NCI-H1436 (cell line): ENCODE measurements at places on chromosomes 12 and 14.

DNA sequence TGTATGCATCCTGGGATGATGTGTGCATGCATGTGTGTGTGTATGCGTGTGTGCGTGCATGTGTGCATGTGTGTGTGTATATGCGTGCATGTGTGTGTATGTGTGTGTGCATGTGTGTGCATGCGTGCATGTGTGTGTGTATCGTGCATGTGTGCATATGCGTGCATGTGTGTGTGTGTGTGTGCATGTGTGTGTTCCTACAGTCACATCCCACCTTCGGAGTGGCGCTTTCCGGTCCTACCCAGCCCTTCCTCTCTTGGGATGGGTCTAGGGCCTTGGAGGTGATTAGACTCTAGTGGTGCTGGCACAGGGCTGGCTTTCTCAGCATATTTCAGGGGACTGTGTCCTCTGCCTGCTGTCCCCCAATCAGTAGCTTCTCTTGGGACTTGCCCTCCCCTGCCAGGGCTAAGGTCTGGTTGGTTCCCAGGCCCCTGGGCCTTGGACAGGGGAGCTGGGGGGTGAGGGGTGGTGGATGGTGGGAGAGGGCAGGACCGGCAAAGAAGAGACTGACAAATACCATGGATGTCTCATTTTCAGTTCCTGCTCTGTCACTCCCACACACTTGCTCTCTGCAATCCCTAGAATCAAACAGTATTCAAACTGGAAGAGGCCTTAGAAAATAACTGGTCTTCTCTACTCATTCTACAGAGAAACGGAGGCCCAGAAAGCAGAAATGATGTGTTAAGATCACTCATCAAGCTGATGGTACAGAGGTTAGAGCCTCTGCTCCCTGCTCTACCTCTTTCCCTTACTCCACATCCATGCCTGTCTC is 21.9 kb upstream of the FAIM2 start:
- no peak for DNase-seq

DNA sequence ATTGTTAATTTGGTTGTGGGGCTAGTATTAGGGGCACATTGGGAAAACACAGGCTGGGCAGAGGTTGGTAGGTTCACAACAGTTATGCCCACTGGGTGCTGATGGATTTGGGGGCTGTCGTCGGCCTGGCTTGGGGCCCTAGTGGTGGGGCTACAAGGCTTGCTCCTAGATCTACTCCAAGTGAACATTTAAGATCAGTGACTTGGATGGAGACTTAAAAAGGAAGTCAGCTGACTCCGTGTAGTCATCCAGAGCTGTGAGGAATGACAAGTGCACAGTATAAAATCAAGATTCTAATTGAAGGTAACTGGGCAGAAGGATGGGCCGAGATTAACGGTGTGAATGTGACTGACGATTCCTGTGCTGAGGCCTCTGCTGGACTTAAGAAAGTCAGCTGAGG is 12.8 kb upstream of the NR4A1 start:
- no peak for DNase-seq

DNA sequence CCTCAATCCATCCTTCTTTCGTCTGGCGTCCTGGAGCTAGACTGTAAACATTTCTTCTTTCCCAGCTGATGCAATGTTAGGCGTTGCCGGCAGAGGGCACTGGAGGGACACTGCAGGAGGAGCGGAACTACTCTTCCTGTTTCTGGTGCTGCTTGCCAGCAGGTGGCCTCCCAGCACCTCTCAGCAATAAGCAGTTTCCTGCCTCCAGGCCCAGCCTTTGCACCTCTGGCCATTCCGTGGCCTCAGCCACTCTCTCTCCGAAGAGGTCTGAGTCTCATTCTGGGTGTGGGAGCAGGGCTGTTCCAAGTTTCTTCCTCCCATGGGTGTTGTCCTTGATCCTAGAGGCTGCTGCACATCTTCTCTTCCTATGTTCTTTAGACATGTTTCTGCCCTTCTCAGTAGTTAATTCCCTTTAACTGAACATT is 7.5 kb upstream of the ASPG start:
- peak; percentile 80 for DNase-seq

GRCh38 chr12:25384038-25384892 is 133.5 kb upstream of the KRAS start:
- no peak for DNase-seq

GRCh38 chr12:8561011-8561410 is 20.3 kb upstream of the CLEC4E start:
- no peak for DNase-seq

GRCh38 chr12:132209619-132210222 is 65.5 kb downstream of the NOC4L start:
- no peak for DNase-seq

DNA sequence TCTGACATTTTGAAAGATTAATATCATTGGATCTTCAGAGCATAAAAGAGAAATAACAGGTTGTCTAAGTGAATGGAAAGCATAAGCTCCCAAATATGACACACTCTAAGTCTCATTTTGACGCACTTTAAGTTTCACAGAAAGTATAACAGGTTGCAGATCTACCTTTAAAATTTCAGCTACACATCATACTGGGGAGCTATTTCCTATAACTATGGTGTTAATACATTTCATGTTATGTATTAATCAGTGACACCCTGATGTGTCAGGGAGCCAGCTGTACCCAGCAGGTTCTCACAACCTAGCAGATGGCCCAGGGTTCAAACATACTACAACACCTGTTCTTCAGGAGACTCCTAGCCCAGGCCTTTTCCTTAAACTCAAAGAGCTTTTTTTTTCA is 31.1 kb upstream of the TMX1 start:
- no peak for DNase-seq

GRCh38 chr12:44362947-44363346 is 513.2 kb downstream of the NELL2 start:
- no peak for DNase-seq

DNA sequence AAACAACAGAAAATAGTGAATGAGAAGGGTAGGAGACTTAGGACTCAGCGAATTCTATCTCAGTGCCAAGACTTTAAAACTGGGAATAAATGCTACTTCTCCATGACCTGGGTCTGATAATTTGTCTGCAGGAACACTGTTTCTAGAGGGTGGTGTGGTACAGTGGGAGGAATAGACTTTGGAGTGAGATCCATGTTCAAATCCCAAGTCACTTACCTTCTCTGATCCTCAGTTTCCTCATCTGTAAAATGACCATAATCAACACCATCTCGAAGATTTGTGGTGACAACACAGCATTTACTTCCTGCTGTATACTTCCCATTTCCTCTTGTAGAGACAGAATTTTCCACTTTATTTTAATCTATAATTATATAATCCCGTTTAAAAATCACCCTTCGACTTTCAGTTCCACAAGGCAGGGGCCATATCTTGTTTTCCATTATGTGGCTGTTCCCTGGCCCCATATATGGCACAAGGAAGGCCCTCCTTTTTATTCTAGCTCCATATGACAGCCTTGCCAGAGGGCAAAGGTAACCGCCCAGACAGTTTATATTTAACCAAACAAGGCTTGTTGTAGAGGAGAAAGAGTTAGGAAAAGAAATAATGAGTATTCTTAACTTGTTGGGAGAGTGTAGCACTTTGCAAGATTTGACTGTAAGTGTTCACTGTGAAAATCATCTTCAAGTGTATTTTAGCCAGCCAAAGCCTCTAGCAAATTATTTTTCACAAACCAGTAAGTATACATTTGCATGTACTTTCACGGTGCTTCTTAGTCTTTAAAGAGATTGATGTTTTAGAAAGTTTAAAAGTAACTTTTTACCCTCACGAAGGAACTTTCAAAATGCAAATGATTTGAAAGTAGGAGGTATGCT is 243.1 kb downstream of the AKAP6 start:
- no peak for DNase-seq

DNA sequence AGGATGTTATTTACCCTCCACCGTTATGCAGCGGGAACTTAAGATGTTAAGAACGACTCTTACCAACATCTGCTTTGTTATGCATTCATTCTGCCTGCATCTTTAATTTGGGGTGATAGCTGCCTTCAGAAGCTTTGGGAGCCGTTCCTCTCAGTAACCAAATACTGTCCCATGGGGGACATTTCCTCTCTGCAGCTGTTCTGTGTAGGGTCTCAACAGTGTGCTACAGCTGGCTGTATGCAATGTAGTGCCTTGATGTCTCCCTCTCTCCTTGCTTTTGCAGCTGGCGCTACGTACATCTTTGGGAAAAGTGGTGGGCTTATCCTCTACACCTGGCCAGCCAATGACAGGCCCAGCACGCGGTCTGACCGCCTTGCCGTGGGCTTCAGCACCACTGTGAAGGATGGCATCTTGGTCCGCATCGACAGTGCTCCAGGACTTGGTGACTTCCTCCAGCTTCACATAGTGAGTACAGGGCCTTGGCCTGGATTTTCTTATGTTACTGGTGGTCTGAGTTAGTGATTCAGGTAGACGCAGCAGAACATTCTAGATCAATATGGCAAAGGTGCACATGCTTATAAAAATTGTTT is 744.3 kb downstream of the DIO2 start:
- no peak for DNase-seq

DNA sequence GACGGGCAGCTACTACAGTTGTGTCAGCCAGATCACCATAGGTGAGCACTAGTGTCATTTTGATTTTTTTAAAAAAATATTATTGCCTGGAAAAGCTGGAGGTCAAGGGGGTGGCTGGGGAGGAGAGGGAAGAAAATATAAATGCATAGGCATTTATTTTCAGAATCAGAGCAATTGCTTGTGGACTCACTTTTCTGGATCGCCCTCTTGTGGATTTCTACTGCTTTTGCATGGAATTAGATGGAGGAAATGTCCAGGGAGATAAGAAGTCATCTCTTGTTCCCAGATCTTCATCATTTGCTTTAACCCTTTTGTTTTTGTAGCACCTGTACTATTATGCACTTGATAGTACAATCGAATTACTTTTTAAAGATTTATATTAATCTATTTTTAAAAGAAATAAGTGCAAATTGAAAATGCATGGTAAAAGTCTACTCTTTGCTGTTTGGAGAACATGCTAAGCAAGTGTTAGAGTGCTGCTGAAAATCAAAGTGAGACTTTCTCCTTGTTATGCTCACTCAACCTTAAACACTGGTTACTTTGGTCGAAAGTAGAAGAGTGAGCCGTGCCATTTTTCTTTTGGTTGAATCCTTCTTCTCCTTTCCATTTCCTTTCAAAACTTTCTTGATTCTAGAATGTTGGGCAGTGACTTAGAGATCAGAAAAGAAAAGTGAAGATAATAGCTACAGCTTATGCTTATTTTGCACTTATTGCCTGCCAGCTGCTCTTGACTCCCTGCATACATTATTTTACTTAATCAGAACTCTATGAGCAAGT is 60.6 kb upstream of the ANO4 start:
- DNase-seq = peak; percentile 41

- DNase-seq = no peak
Measured at GRCh38 chr12:120264086-120264903, 1.2 kb downstream of the PXN start.

DNA sequence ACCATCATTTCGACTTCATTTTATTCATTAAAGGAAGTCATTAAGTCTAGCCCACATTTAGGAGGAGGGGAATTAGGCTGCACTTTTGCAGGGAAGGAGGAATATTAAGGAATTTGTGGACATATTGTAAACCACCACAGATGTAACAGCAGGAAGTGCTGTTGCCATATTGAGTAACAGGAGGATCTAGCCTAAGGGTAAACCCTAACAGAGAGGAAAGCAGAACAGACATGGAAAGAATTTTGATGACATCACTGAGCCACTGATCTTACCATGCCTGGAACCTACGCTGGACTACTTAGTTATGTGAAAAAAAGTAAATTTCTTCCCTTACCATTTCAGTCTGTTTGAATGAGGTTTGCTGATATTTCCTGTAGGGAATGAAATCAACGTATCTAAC is 100.7 kb upstream of the ATF7IP start:
- no peak for DNase-seq

DNA sequence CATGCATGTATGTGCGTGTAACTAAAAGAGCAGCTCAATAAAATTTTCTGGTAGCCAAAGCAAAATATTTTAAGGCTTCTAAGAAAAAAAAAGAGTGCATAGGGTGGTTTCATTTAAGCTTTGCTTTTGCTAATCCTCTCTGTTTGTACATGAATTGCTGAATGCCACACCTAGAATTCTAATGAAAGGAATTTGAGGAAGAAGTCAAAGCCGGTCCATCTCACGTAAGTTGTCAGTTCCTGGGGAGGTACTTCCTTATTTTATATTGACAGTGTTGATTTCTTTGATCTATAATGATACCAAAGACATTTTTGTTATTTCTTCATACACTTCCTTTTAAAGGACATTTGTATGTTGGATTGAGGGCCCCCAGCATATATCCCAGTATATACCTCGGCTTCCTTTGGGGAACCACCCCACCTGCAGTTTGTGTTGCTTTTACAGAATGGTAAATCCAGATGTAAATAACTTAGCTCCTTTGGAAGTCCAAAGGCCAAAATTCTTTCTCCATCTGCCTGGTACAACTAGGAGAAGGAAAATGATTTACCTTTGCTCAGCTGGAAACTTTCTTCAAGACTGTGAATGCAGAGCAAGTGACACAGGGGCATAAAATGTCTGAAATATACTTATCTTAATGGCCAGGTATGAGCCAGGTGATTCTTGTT is 420.9 kb upstream of the ATP2B1 start:
- DNase-seq = no peak

DNA sequence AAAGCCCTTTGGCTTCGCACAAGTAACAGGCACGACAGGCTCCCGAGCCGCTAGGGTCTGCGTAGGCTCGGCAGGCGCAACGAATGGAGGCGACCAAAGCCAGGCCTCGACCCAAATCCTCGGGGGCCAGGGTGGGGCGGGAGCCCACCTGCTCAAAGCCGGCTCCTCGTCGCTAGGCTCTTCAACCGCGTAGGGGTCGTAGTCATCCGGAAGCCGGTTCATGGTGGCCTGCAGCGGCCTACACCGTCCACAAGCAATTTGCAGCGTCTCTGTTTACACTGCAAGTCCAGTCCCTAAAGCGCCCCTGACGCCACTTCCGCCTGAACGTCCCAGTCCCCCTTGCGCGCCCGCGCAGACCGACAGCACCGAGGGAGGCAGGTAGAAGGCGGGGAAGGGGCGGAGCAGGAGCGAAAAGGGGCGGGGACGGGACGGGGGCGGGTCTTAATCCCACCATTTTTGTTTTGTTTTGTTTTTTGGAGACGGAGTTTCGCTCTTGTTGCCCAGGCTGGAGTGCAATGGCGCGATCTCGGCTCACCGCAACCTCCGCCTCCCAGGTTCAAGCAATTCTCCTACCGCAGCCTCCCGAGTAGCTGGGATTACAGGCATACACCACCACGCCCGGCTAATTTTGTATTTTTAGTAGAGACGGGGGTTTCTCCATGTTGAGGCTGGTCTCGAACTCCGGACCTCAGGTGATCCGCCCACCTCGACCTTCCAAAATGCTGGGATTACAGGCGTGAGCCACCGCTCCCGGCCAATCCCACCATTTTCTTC is at the start of gene EAPP:
Gene EAPP (minus strand): TSS at position 295 of the 774 bp plus-strand sequence. CDS start 73 bp downstream, at position 222.
- DNase-seq = no peak
